ENCODE measurements at places on chromosomes 12 and 14. TPM values are rescaled to one million over a fixed set of nuclear protein-coding genes. Genes with fewer than 3 reads are reported as not detected.

DNA sequence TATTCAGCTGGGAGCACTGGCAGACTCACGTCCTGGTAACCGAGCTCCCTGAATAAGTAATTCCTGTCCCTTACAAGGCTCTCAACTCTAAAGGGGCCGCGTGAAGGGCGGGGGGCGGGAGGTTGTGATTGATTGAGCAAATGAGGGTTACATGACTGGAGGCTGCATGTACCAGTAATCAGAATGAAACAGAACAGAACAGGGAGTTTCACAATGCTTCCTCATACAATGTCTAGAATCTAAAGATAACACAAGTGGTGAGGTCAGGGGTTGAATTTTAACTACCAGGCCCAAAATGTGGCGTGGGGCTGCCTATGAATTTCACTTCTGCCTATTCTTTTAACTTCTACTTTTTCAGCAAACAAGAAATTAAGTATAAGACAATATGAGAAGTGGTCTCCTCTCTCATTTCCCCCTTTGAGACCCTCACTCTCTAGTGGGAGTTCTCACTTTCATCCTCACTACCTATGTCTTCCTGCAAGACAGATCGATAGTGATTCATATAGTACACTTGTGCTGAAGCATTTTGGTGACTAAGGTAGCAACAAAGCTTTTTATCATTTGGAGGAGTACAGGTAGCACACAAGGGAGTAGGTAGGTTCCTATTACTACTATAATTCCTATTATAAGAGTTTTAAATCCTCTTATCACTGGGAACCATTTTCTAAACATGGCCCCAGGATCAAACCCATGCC lies 239.8 kb downstream of the KTN1 start:
- no peak for ATAC-seq

GRCh38 chr12:83092129-83092528 lies 405.4 kb downstream of the TMTC2 start:
- no peak for ATAC-seq

Gene ALDH1L2
- total RNA-seq: 6.0 TPM

Gene LRIG3
- total RNA-seq: 28.2 TPM

- no peak for ATAC-seq
These were observed 29.2 kb upstream of the WSCD2 start for GRCh38 chr12:108099778-108100489.

DNA sequence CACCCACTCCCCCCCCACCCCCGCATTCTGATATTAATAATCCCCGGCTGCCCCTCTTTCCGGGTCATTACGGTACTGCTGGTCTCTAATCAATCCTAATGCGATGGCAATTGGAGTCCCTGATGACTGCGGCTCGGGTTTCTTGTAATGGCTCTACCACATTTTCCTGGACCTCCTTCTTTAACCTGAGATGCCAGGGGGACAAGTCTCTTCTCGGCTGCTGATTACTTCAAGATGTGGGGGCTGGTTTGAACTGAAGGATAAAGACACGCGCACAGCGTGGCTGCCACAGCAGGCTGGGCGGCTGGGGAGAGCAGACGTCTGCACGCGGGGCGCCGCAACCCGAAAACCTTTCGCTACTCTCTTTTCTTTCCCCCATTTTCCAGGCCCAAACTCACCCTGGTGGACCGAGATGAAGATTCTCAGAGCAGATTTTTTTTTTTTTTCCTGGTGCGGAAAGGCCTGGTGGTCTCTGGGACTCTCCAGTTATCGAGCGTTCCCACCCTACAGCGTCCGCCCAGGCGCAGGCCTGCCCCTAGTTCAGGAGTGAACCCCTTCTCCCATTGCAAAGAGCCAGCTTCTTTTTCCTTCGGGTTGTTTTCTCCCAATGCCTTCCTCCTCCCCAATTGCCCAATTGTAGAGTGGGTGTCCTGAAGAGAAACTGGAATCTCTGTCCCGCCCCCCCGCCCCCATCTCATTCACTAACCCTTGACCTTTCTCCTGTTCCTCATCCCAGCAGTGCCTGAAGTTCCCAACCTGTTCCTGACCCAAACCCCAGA lies 6.0 kb upstream of the SIX1 start:
- ATAC-seq: no peak

Gene POTEM
- total RNA-seq: not detected

Gene TAS2R31
- 0.92 TPM for total RNA-seq

- ATAC-seq: no peak
These were observed 4.0 kb downstream of the RBM19 start for GRCh38 chr12:113961921-113962710.

DNA sequence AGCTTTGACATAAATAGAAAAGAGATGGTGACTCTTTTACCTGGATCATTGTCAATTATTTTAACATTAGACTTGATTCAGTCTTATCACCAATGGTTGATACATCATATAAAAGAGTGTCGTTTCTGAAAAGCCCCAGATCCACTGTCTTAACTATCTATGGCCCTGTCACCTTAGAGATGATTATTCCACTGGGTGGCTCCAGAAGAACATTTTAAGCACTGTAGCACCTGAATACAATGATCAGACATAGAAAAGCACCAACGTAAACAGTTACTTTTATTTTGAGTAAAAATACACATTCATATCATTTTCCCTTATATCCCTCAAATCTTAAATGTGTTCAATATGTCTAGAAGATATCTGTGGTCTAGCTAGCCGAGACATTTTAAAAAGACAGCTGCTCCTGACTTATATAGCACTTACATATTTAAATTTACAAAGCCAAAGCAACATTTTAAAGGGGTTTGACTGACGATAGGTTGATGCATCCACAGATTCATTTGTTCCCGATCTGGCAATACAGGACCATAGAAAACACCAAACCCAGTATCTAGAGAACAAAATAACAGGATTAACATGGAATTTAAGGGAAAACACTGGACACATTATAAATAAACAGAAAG lies 32.9 kb downstream of the TSPAN8 start:
- no peak for ATAC-seq

Gene P2RX7
- 4.1 TPM for total RNA-seq

GRCh38 chr12:106090591-106091445 lies 47.9 kb downstream of the NUAK1 start:
- ATAC-seq: peak; percentile 39

DNA sequence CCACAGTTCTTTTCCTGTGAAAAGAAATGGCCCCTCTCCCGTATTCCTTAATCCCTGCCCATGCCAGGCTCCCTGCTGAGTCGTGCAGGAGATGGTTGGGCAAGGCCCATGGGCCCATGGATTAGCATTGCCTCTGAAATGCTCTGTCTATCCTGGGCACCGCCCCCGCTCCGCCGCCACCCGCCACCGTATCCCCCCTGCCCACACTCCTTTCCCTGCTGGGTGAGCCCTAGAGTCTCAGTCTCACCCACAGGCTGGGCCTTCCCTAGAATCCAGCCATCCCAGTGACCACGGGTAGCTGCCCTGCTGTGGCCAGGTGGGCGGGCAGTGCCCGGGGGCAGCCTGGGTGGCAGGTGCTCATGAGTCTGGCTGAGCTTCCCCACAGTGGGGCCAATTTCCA lies 50.6 kb downstream of the TSPAN11 start:
- no peak for ATAC-seq

DNA sequence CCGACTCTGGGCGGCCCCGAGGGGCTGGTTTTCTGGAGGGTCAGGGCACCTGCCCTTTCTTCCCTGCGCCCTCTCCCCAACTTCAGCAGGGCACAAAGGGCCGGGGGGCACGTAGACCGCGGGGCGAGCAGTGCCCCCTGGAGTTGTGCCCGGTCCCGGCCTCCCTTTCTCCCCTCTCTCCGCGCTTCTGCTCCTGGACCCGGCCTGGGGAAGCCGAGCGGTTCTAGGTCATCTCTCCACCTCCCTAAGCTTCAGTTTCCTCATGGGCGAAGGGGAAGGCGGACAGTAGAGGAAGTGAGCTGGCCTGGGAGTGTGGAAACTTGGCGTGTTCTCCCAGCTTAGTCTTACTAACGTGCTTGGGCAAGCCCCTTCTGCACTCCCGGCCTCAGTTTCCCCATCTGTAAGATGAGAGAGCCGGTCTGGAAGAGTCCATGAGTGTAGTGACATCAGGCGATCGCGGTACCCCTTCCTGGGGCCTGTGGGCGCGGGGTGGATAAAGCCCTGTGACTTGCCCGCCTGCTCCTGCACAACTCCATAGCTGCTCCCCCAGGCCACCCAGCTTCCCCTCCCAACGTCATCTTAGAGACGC lies 158.6 kb upstream of the PARP11 start:
- peak; percentile 57 for ATAC-seq

Gene PLCZ1
- not detected for total RNA-seq

DNA sequence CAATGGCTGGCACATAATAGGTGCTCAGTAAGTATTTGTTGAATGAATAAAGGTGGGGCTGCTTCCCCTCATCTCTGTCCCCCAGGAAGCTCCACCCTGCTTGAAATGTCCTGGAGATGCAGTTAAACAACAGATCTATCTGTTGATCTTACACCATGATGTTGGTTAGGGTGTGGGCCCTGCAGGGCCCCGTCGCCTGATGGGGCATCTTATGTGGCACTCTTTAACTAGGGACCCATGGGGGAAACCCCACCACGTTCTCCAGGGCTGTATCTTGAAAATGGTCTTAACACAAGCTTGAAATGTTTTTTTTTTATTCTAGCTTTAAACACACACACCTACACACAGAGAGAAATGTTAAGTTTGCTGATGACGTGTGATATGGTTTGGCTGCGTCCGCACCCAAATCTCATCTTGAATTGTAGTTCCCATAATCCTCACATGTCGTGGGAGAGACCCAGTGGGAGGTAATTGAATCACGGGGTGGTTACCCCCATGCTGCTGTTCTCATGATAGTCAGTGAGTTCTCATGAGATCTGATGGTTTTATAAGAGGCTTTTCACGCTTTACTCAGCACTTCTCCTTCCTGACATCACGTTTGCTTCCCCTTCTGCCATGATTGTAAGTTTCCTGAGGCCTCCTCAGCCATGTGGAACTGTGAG lies 741.7 kb downstream of the VRK1 start:
- ATAC-seq: no peak

Gene ERG28
- total RNA-seq: 44.7 TPM

GRCh38 chr14:99166506-99166905 lies 105.5 kb downstream of the BCL11B start:
- ATAC-seq: no peak

GRCh38 chr14:21860172-21860571 lies 186.6 kb upstream of the OR4E1 start:
- ATAC-seq: no peak

DNA sequence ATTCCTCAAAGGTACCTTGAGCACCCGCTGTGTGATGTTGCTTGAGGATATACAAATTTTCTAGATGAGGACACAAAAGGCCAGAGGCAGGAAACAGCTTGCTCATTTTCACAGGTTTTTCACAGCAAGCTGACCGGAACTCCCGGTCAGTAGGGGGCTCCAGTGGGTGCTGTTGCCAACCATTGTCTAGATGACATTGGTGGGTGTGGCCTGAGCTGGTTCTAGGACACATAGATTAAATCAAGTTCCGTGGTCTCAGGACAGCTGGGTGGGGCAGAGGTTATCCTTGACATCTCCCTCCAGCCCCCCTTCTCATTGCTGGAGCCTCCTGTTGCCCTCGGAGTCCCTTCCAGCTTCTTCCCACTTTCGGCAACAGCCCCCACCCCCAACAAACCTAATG lies 153.6 kb upstream of the FKBP4 start:
- ATAC-seq: no peak

Gene IGFBP6
- 50.5 TPM for total RNA-seq

GRCh38 chr12:125185311-125185739 lies 120.1 kb downstream of the AACS start:
- no peak for ATAC-seq

GRCh38 chr14:70094631-70095030 lies 94.1 kb downstream of the SLC8A3 start:
- ATAC-seq: no peak

DNA sequence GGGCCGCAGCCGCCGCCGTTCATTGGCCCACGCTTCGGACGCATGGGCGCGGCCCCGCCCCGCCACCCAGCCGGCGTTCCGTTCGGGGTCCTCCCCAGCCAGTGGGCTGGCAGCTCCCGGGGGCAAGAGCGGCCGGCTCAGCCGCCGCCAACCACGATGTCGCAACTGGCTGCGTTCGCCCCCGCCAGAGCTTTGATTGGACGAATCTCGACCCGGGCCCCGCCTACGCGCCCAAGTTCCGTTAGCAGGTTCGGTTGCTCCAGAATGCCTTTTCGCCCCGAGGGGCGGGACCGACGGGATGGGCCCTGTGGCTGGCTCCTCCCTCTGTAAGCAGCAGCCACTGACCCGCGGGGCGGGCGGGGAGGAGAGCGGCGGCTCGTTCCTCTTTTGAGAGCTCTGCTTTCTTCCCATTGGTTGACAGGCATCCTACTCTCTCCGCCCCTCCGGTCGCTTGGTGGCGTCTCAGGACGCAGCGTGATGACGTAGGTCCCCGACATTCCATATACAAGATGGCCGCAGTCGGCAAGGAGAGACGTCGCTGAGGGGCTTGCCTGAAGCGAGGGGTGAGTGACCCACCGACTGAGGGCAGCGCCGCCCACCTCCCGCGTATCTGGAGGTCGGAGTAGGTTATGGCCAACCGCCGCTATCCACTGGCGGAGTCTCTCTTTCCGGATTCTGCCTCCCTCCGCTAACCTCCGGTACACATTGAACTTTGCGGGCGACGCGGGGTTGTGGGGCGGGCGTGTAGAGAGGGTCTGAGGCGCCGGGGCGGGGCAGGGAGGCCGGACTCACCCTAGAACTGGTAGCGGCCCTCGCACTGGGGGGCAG lies at the start of gene CCNK:
Gene CCNK, plus strand, starts transcription at position 493 of the 828 bp plus-strand sequence. CDS start 11,269 bp downstream, outside the sequence.
- ATAC-seq: peak; percentile 97

DNA sequence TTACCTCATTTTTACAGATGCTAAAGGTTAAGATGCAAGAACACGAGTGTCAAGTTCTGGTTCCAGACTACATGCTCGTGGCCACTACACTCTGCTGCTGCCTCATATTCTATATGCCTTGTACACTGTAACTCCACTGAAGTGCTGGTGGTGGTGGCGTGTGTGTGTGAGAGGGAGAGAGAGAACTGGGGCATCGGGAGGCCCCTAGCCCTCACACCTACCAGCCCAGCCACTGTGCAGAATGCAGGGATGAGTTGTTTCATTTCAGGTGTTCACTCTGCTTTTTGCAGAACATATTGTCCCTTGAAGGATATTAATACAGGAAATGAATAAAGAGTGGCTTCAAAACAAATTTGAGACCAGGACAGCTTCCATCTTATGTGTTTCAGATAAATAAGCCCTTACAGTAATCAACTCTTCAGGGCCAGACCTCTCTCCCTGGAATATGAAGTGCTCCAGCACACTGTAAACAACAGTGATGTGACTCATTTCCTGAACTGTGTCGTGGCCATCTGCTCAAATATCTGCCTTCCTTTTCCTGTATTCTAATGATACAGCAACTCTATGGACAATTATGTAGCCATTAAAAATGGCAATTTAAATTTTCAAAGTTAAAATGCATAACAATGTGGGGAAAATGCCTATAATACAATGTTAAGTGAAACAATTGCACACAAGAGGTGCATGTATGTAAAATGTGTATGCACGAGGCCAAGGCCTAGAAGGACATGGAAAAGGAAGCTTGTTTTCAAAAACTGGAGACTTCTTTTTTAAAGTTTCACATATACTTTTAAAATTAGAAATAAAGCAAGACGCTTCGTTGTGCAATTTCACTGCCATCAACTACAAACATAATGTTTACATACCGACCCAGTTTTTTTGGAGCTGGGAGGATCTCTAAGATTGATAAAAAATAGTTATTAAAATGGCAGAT lies 215.4 kb downstream of the PELI2 start:
- peak; percentile 63 for ATAC-seq

- no peak for ATAC-seq
These were observed 4.1 kb upstream of the NGB start for GRCh38 chr14:77275041-77275580.

All from esophagus mucosa (tissue), 1 donor.